ENCODE measurements at places on chromosomes 6 and 20.
A peak's percentile ranks its signal among the peaks of the same experiment; 100 is the strongest.

- DNase-seq = no peak
Measured at GRCh38 chr6:162778603-162779002, 50.8 kb downstream of the PACRG start.

DNA sequence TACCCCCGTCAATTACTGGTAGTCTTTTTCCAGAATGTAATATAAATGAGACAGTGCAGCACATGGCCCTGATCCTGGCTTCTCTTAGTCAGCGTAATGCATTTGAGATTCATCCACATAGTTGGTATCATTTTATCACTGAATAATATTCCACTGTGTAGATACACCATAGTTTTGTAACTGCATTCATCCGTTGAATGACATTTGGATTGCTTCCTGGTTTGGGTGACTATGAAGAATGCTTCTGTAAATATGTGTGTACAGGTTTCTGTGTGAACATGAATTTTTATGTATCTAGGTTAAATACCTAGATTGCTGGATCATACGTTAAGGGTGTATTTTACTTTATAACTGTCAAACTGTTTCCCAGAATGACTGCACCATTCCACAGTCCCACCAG lies 62.6 kb upstream of the STMND1 start:
- no peak for DNase-seq

DNA sequence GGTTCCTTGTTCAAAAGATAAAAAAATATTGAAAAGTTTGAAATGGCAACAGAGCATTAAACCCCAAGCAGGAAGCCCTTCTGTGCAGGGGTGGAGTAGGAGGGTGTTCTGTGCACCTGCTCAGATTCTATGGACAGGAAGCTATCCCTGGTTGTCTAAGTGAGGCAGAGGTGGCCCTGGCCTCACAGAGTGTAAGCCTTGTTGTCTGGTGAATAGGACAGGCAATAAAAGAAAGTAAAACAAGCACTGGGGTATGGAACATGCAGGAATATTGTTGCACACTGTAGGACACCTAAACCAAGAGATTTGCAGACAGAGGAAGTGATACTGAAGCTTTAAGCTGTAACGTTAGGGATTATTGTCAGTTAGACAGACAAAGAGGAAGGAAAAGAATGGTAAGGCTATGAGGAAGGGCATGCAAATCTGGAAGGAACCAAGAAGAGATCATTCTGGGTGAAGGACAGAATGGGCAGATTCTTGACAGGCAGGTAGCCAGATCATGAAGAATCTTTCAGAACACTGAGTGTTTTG lies 66.8 kb downstream of the TBC1D7 start:
- no peak for DNase-seq

DNA sequence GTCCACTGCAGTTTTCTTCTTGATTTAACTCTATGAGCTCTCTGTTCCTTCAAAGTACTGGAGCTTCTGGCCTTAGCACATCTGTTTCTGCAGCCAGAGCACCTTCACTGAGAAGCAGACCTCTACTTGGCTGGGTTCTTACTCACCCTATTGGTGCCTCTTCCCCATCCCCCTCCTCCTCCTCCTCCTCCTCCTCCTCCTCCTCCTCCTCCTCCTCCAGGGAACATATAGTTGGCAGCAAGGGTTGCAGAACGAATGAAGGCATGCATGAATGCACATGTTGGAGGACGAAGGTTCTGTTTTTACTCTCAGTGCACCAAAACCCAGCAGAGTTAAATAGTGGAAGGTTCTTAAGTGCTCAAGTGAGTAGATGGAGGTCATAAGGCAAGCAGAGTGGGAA lies 141.0 kb upstream of the ESR1 start:
- DNase-seq = no peak

DNA sequence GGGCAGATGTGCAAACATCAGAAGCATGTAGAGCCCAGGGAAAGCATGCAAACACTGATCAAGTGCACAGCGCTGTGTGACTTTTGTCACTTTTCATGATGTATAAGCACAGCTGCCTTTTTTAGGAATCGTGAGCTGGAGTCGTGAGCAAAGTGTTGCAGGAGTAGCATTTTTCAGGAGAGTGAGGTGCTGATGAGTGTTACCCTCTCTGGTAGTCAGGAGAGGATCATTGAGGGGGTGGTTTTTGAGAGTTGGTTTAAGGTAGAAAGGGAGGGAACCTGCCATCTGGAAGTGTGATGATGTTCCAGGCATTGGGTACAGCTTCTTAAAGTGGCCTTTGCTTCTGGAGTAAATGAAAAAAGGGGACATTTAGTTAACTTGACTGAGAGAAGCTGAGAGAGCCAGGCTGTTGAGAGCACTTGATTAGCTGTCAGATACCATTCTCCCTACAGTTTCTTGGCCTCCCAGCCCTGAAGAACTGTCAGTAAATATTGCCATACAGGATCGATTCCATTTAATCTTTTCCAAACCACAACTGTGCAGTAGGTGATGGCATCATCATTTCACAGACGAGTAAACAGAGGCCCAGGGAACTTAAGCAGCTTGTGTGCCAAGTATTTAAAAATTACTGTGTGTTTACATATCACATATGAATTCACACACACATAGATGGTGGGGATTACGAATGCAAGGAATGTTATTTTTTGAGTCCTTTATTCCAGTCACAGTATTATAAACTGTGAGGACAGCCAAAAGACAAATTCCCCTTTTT lies 28.9 kb downstream of the TPD52L1 start:
- DNase-seq = no peak

DNA sequence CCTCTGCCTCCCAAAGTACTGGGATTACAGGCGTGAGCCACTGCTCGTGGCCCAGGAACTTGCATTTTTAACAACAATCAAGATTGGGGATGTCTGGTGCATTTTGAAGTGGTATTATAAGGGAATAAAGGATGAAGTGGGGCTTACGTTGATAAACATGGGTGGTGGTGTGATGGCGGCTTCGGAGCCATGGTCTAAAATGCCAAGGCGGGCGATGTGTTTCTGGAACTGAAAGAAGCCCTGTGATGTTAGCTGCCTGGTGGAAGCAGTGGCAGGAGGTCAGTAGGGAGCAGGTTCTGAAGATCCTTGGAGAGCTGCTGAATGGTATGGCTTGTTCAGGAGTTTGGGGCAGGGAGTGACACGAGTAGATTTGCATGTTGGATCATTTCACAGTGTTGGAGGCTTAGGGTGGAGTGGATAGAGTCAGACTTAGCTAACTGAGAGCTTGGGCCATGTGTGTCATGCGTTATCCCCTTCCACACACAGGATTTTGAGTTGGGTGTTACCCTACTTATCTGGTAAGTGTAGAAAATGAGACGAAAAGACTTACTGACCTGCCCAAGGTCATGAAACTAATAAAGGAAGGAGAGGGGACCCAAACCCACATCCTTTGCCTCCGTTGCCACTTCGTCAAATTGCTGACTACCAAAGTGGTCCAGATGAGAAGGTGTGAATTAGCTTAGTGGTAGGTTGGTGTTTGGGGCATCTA lies 1.5 kb downstream of the NELFCD start:
- DNase-seq = no peak

DNA sequence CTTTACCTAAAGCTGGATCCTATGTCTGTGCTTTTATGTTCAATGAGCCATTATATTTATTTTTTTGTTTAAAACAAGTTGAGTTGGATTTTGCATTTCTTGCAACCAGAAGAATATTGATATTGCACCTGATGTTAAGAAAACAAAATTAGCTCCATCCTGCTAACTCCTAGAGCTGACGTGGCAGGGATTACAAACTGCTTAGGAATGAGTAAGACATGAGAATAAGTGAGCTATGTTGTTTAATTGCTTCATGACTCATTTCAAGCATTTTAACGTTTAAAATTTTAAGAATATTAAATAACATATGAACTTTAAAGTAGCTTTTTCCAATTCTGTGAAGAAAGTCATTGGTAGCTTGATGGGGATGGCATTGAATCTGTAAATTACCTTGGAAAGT lies 663.5 kb downstream of the EPM2A start:
- no peak for DNase-seq

GRCh38 chr6:165031502-165031901 lies 277.9 kb downstream of the C6orf118 start:
- no peak for DNase-seq

DNA sequence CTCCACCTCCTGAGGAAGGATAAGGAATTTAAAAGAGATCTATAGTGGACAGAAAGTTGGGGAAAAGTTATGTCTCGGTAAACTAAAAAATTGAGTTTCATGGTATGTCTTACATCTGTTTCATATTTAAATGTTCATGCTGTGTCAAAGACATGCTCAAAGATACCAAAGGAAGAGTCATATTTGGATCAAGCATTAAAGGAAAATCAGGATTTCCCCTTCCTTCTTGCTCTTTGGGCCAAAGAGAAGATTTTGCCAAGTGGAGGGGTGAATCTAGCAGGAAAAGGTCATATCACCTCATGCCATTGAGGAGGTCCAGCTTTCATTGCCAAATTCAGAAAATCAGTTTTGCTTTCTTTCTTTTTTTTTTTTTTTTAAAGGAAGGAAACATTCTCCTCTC lies 192.4 kb downstream of the OGFRL1 start:
- no peak for DNase-seq

DNA sequence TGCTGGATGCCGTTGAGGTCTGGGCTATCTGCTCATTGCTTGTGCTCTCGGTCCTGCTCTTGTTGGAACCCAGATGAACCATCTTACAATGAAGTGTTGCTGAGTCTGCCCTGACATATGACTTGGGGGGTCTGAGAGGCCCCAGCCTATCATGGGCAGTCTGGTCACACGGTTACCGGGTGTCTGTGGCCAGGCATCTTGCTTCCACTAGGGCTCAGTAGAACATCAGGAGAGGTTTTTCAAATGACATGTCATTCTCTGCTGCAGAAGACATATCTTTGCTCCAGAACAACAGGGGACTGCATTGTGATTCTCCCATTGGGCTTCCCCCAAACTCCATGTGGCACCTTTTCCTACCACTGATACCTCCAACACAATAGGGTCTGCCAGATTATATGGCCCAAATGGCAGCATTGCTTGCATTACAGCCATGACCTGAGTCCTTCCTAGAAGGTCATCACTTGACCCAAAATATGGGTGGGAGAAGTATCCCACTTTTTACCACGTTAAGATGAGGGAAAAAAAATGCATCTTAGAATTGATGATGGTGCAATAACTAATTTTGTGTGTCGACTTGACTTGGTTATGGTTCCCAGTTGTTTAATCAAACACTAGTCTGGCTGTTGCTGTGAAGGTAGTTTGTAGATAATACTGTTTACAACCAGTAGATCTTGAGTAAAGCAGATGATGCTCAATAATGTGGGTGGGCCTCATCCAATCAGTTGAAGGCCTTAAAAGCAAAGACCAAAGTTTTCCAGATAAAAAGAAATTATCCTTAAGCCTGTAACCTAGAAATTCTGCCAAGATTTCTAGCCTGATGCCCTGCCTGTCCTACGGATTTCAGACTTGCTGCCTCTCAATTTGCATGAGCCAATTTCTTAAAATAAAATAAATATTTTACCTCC lies 241.0 kb downstream of the QKI start:
- no peak for DNase-seq

GRCh38 chr6:165988757-165989456 lies 178.7 kb downstream of the TBXT start:
- no peak for DNase-seq

GRCh38 chr6:16649241-16649640 lies 112.0 kb downstream of the ATXN1 start:
- DNase-seq = no peak

- DNase-seq = no peak
Measured at GRCh38 chr20:20364593-20365479, 3.1 kb upstream of the INSM1 start.

DNA sequence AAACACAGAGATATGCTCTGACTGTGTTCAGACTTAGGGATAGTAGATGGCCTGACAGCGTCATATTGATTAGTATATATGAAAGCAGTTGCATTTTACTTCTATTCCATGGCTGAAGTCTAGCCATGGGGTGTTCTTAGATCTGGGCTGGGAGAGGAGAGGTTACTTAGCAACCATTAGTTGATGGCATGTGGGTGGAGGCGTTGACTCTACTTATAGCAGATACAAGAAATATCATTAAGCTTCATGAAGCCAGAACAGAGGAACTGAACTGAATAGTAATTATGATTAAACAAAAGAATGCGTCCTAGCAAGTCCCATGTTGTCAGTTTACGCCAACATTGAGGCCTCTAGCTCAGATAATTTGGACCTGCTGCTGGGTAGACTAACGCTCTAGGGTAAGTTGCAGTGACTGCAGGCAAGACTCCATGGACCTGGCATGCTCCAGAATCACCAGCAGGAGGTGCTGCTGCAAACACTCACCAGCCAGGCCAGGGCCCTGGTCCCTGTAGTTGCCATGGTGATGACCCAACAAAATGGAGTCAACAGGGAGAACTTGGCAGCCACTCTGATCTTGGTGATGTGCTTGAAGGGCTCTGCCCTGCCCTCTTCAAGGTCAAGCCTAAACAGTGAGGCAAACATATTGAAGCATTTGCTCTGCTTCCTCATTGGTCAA lies 477.3 kb downstream of the PREX1 start:
- DNase-seq = no peak

DNA sequence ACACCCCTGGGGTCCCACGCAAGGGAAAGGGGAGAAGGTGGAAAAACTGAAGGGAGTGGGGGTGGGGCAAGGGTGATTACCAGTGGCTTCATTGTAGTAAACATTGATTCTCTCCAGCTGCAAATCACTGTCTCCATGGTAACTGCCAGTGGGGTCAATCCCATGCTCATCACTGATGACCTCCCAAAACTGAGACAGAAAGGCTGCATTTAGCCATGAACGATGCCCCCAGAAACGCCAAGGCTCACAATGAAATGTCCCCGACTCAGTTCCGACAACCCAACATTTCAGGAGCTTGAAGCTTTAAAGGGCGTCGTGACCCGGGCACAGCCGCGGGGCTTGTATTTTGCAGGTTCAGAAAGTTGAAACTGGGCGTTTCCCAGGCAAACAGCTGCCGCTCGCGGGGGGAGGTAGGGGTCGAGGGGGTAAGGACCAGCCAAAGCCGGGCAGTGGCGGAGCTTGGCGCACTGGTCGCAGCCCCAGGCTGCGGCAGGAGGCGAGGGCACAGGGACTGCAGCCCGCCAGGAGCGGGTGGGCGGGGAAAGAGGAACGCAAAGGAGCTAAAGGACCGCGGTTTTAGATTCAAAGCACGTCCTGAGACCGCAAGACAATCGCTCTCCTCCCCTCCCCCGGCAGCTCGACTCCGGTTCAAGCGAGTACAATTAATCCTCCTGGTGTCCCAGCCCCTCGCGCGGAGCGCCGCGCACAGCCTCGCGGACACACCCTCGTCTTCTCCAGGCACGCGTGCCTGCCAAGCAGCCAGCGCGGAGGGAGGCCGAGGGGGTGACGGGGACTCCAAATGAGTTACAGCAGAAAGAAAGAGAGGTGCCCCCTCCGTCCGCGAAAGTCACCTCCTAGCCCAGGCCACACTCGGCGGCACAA lies 731 bp downstream of the TUBB2B start:
- DNase-seq = peak; percentile 67

GRCh38 chr20:53079828-53080686 lies 107.9 kb downstream of the TSHZ2 start:
- no peak for DNase-seq

- no peak for DNase-seq
Measured at GRCh38 chr20:8798505-8798904, 270.4 kb upstream of the PLCB4 start.

Data from GM13976 (cell line).